Bronchial epithelial cell (primary cell): ENCODE measurements at places on chromosomes 12 and 14.

DNA sequence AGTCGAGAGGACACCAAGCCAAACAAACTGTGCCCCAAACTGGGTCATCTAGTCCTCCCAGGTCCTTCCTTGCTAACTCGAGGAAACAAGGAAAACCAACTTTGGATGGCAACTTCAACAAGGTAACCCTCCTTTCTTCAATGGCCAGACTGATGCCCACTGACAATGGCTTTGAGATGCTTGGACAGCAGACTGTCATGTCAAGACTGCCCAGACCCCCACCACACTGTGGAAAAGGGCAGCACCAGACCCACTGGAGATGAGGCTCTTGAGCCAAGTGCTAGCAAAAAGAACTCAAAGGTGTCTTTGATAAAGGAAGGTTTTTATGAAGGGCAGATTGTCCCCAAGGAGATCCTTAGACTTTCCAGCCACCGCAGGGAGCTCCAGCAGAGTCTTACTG, 9.0 kb upstream of the CDH24 start:
- DNase-seq, result no peak

DNA sequence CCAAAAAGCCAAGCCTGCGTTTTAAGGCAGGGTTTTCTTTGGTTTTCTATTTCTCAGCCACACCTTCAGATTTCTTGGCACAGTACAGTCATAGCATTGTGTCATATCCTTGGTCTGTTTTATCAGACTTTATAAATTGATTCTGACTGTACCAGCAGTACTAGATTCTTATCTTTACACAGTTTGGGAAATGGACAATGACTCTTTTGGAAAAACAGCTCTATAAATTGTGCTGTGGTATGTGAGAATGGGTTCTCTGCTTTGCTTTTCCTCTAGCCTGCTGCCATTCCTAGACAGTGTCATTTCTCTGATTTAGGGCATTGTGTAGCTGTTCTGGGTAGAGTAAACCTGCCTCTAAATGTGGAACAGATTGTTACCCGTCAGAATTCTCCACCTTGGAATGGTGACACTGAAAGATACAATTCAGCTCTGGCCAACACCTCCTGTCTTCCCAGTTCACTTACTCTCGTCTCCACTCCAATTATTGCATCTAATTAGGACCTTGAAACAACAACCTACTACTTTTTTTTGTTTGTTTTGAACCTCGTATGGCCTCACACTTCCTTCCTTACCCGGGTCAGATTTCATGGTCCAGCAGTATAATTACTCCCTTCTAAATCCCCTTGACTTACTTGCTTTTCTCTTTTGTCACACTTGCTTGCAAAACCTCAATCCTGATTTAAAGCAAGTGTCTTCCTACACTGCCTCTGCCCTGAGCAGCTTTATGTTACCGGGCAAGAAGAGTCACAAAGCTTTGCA, 226.3 kb downstream of the ERC1 start:
- DNase-seq, result peak; percentile 91

GRCh38 chr14:32593290-32593942, 264.3 kb downstream of the AKAP6 start:
- peak; percentile 60 for DNase-seq

GRCh38 chr12:1795785-1796514, 24.4 kb upstream of the LRTM2 start:
- DNase-seq, result peak; percentile 72

GRCh38 chr12:103504606-103505005, 8.8 kb upstream of the C12orf42 start:
- no peak for DNase-seq

- no peak for DNase-seq
Measured at GRCh38 chr12:13437541-13437940, 241.0 kb downstream of the EMP1 start.

DNA sequence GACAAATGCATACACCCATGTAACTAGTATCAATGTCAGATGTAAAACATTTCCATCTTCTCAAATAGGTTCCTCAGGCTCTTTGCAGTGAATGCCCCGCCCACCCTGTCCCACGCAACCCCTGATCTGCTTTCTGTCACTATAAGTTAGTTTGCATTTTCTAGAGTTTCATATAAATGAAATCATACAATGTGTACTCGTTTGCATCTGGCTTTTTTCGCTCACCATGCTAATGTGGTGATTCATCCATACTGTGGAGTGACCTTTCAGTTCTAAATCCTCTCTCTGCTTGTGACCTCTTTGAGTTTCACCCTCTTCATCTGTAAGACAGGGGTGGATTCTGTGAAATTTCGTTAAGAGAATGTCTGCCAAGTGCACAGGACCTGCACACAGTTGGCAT, 30.6 kb upstream of the MSI1 start:
- DNase-seq, result peak; percentile 35

- DNase-seq, result no peak
Measured at GRCh38 chr12:56253091-56253490, 5.1 kb downstream of the ANKRD52 start.

DNA sequence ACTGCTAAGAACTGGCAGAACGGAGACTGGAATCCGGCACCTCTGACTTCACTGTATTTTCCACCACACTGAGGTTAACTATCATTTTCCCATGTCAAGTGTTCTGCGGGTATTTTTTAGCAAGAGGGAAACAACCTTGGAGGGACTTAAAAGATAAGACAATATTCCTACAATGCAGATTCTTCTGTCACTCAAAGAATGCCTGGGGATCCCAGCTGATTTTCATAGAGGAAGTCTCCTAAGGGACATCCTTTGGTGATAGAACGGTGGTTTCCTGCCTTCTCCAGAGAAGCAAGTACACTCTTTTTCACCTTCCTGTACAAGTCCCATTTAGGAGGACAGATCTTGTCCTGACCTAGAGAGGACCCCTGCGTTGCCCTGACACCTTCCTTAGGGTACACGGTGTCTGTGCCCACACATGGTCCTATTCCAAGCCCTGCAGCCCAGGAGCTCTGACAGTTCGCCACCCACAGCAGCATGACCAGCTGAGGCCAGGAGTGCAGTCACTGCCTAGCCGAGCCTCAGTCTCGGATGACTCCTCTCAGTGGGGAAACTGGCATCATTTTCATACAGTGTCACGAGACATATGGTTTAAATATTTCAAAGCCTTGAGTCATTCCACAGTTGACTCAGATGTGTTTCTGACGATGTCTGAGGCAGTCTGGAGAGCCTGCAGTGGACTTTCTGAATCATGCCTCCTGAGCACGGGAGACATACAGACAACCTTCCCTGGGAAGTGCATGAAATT, 181.3 kb upstream of the FKBP4 start:
- peak; percentile 73 for DNase-seq

- no peak for DNase-seq
Measured at GRCh38 chr14:71729596-71729995, 202.6 kb upstream of the RGS6 start.

DNA sequence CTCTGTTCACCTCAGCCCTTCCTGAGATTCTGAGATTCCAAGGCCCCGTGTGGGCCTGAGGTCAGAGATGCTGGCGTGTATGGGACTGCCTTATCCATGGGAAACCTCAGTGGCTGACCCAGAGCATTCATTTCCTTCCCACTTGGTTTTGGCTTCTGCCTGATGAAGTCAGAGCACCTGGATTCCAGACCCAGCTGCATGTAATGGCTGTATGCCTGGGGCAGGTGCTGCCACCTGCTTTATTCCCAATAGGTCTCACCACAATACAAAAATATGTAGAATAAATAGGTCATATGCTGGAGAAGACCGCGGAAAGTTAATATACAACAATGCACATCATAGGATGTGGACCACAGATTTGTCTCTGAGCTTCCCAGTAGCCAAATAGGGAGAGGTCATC, 25.6 kb downstream of the FIGNL2 start:
- no peak for DNase-seq

GRCh38 chr14:23696701-23697239, 60.6 kb downstream of the DHRS2 start:
- DNase-seq, result no peak

GRCh38 chr14:90301668-90302090, 30.1 kb downstream of the NRDE2 start:
- peak; percentile 59 for DNase-seq

- DNase-seq, result no peak
Measured at GRCh38 chr12:40376533-40377267, 151.9 kb downstream of the LRRK2 start.

DNA sequence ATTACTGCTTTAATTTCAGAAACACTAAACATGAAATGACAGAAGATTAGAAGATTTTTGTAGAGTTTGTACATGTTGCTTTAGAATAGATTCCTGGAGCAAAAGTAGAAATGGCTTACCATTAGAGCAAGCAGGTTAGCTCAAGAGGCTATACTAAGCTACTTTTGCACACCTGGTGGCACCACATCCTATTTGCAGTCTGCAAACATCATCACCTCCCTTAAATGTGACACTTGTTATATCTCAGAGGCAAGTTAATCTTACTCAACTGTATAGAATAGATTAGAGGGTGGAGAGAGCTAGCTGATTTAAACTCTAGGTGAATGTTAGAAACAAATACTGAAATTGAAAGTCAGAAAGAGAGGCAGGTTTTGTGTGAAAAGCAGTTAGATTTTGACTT, 30.7 kb upstream of the OR4E1 start:
- DNase-seq, result no peak

DNA sequence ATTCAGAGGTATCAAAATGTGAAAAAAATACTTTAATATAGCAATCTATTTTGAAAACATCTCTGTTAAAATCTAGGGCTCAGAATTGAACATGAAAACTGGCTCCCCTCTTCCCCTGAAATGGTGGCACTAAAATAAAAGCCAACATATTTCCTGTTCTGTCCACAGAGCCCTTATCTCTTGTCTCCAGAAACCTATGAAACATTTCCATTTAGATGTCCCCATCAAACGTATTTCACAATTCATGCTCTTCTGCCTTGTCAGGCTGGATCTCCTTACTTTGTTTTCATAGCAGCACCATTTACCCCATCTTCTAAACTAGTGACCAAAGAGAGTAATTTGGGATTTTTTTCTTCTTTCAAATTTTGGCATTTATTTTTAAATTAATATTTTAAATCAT, 42.4 kb downstream of the PDE3A start:
- DNase-seq, result no peak

- DNase-seq, result peak; percentile 72
Measured at GRCh38 chr12:45298721-45299692, 83.1 kb downstream of the ANO6 start.

DNA sequence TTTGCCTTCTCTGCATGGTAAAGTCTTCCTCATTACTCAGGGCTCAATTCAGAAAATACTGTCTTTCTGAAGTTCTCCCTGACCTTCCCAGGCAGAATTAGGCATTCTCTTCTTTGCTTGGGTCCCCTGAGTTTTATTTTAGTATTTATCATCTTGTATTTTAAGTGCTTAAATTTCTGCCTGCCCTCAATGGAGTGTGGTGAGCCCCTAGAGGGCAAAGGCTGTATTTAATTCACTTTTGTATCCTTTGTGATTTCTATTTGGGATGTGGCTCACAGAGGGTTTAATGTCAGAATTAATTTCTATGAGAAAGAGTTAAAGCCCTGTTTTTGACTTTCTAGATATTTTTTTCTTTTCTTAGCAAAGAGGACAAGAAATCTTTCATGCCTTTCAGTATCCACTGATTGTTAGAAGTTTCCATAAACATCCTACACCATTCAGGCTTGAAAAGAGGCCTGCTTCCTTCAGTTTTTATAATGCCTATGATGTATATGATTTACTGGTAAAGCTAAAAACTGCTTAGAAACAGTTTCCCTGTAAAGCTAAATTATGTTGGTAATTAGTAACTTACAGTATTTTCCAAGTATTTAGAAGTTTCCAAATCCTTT, 55.6 kb upstream of the PTPRB start:
- DNase-seq, result peak; percentile 15

DNA sequence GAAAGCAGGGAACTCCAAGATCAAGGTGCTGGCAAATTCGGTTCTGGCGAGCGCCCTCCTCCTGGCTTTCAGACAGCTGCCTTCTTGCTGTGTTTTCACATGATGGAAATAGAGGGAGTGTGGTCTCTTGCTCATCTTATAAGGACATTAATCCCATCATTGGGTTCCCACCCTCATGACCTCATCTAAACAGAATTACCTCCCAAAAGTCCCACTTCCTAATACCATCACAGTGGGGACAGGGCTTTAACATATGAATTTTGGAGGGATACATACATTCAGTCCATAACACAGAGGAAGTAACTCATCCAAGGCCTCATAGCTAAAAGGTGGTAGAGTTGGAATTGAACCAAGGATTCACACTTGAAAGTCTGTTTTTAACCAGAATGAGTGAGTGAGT, 28.6 kb downstream of the DYRK2 start:
- no peak for DNase-seq

DNA sequence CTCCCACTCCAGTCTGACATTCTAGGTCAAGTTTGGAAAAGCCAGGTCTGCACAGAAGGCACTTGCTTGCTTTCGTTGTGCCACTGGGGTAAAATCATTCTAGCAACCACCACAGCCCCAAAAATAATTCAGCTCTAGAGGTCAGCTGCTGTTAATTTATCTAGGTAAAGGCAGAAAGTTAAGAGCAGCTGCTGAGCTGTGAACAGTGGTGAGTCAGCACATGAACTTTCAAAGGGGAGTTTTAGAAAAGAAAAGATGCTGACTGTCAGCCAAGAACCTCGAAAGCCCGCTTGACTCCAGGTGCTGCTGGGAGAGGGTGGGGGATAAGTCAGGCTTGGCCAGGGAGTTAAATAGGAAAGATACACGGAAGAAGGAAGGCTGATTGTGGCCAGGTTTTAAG, 12.7 kb downstream of the CCDC197 start:
- DNase-seq, result peak; percentile 73

DNA sequence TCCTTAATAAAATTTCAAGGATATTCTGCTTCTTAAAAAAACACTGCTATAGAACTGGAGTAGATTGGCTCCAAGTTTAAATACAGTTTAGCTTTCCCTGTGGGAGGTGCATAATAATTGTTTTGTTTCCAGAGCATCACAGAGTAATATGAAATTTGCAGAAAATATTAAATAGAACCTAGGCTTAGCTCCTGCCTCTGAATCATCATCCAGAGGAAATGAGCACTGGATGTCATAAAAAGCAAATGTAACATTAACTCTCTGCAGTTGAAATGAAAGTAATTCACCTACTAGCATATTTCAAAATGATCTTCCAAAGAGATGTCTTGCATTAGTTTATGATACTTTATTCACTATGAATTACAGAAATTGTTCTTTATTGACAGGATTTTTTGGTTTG, 769.8 kb downstream of the C12orf50 start:
- no peak for DNase-seq

DNA sequence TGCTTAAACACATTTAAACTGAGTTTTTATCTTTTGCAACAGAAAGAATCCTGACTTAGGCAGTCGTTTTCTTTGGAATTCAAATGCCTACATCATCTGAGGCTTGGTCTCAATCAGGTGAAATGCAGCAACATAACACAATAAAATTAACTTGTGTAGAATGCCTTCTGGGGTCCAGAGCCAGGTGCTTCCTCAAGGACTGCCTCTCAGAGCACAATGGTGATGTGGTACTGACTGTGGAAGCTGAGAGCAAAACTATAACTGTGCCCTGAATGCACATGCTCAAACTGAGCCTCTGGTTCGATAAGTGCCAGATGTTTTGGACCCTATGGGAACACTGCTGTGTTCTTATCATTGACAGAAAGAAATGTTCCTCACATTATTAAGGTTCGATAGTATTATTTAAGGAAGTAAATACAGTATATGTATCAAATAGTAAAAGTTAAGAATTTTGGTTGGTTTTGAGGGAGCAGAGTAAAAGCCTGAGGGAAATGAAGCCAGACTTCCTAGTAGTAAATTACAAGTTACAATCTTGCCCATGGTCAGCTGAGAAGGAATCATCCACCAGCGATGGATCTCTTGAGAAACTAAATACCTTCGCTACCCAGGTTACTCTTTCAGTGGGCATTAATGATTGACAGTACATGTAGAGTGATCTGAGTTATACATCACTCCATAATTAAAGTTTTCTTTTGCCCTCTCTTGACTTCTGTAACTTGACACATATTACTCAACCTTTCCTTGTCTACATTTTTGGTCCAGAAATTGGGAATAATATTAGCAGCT, 122.9 kb upstream of the ATP2B1 start:
- DNase-seq, result no peak
